ENCODE measurements at places on chromosomes 2 and 18.

DNA sequence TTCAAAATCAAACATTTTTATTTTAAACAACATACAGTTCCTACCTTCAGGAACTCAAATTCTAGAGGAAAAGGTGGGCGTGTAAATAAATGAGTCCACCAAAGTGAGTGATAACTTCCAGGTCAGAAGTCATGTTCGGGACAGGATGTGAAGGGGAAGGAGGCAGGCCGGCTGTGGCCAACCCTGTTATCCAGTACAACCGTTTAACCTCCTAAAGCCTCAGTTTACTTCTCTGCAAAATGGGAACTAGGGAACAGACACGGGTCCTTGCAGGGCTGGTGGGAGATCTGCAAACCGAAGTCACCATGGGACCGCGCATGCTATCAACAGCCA, 373 bp downstream of the EIPR1 start:
- DNase-seq: no peak

GRCh38 chr2:150482667-150483400, 4.6 kb downstream of the RND3 start:
- no peak for DNase-seq

GRCh38 chr2:223545830-223546229, 56.3 kb downstream of the SCG2 start:
- no peak for DNase-seq

DNA sequence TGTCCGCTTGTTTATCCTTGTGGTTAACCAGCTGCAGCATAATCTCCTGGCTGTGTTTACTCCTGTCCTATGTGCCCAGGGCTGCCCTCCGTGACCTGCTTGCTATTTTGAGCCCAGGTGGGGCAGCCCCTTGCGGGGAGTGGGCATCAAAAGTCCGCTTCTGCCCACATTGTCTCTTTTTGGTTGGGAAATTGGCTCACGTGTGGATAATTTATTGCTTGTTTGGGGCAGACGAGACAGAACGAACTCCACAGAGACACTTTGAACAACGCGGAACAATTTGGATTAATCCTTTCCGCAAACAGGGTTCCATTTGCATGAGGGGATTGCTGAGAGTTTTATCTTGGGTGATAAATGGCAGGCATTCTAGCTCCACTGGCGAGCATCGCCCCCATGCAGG, 8.1 kb upstream of the CXCR4 start:
- DNase-seq: no peak

- no peak for DNase-seq
These were observed 161.9 kb upstream of the SMAD7 start for GRCh38 chr18:49112664-49113063.

GRCh38 chr2:96501471-96501874, 3.7 kb downstream of the NEURL3 start:
- no peak for DNase-seq

GRCh38 chr2:154133823-154134222, 262.1 kb downstream of the GALNT13 start:
- no peak for DNase-seq

DNA sequence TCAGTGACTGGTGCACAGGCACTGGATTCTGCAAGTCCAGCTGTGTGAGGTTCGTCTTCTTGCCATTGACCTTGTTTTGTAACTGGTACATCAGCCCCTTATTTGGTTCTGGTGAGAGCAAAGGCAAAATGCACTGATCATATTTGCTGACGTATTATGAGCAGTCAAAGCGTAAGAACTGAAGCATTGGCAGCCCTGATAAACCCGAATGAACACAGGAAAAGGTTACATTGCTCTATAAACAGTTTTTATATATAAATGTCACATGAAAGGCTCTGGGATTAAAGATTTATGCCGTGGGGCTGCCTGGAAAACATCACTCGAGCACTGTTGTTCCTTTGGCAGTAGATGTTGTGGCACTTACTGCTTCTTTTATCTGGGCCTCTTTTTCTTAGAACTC, 167.9 kb downstream of the IRS1 start:
- DNase-seq: no peak

DNA sequence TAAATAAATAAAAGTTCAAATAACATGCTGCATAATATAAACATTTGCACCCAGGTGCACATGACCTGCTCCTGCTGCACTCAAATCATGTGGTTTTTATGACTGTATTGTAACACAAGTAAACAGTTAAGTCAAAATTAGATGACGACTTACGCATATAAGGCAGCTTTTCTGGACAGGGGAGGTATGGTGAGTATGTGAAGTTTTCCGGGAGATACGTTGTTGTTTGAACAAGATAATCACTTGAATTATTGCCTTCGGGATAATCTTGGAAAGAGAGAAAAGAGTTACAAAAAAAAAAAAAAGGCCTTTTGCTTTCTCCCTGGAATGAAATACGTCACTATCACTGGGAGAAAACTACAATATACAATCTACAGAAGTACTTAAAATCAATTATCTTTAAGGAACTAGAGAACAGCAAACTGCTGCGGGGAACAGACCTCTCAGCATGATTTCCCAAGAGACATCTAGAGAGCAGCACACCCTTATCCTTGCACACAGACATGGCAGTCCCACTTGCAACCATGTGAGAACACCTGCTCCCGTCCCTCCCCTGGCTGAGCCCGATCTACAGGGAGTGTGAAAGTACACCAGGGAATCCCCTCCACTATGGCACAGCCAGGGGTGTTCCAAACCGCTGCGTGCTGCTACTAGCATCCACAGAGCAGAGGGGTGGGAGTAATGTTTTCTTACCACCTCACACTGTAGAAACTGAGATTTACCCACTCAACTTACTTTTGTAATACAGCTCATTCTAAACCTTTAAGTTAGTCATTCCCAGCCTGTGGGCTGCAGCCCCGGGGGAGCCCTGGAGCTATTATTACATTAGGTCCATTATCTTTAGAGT, 26.3 kb downstream of the B4GALT6 start:
- DNase-seq: peak; percentile 13

DNA sequence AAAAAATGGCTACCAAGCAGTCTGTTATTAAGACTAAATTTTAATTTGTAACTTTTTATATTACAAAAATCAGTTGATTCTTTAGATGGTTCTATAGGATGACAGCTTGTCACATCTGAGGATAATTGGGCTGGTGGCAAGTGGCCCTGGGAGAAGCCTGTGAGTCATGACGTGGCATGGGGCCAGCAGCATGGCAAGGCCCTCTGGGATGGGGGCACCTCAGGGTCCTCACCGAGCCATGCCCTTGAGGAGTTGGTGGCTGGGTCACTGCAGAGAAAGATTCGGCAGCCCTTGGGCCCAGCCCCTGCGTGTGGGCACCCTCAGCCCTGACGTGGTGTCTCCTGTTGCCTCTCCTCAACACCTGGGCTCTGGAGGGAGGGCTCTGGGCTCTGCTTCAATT, 49.7 kb downstream of the STK25 start:
- DNase-seq: no peak

GRCh38 chr2:230887342-230887741, 22.6 kb downstream of the ITM2C start:
- DNase-seq: no peak

DNA sequence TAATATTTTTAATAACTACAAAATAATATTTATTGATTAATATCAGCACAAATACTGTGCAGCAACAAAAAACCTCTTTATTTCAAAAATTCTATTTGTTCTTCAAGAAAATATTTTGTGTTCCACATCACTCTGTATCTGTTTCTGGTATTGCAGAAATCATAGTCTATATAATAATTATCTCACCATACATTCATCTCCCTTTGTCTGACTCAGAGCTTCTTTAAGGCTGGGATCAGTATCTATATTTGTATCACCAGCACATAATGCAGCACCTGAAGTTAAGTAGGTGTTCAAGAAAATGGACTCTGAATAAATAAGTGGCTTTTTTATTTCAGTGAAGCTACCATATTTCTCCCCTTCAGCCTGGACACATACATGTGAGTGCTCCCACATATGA, 1.6 kb upstream of the MARCHF4 start:
- no peak for DNase-seq

DNA sequence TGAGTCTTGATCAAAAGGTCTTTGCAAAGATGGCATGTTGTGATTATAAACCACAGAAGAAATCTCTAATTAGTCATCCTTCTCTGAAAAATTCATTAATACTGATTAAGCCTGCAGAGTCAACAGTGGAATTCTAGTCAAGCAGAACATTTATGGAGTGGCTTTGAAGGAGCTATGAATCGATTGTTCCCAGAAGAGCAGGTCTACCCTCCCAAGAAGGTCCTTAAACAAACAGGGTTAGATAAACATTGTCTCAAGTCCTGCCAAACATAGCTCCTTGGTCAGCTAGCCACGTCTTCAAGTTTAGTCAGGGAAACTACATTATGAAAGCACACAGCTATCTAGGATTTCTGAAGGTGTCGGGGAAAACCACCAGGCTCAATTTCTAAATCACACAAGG, 88.9 kb downstream of the ITGA4 start:
- no peak for DNase-seq

DNA sequence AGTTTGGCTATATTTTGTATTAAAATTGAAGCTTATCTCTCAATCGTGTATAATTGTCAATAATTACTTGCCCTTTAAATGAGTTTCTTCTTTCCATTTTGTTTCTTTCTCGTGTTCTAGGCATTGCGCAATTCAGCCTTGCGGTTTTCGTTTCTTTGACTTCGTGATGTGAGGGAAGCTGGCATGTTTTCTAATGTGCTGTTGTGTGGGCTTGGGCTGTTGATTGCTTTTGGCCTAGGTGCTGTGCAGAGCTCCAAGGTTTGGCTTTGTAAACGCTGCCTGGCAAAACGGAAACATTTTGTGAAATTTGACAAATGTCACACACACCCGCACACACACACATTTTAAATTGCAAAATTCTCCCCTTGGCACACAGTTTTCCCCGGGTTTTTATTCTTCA, 242.6 kb upstream of the TCF4 start:
- DNase-seq: no peak

GRCh38 chr18:42185486-42185885, 230.5 kb downstream of the PIK3C3 start:
- DNase-seq: no peak

- no peak for DNase-seq
These were observed 82.3 kb downstream of the GLI2 start for GRCh38 chr2:120817956-120818325.

DNA sequence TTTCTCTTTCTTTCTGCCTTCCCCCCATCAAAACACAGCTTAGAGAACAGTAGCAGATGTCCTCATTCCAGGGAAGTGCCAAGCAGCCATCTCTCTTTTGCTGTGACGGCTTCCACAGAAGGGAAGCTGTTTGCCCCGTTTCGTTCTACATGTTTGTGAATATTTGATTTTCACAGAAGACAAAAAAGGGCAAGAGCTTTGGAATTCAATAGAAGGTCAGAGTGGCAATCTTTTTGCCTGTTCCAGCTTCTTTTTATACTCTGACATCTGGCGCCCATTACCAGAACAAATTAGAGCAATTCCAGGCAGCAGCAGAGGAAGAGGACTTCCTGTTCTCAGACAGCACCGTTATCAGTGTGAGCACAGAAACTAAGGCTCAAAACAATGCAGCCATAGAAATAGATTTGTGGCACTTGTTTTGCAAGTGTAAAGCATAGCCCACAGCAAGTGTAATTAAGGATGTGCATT, 79.0 kb upstream of the CDH19 start:
- no peak for DNase-seq

- no peak for DNase-seq
These were observed 63.2 kb upstream of the LRATD1 start for GRCh38 chr2:14569294-14569693.

GRCh38 chr2:47508641-47509040, 105.7 kb downstream of the MSH2 start:
- DNase-seq: no peak

DNA sequence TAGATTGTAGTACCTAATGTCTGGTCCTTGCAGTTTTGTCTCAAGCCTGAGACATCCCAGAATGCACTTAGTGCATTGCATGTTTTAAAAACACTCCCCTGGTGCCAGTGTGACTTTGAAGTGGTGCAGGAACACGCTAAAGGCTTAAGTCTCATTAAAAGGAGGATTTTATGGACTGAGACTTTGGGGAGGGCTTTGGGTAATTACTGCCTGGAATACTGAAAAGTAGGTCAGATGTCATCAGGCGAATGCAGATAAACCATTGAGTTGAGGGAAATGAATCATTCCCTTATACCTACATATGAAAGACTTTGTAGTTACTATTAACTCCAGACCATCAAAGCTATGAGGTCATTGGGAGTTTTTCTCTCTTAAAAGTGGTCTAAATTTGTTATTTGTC, 3.0 kb upstream of the OSBPL1A start:
- DNase-seq: no peak

DNA sequence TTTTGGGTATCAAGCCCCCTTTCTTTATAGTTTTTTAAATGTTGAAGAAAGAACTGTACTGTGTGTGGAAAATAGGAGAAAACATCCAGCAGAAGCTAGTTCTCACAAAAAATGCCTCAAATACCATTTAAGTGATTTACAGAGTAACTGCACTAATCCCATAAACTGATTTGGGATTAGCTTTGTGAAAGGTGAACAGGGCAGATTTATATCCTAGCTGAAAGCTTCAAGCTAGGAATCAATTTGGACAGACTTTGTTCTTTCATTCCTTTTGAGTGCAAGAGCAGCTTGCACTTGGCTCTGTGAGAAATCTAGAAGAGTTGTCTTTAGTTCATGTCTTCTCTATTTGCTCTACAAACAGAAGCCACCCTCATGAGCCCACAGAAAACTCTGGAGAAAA, 183.9 kb upstream of the VRK2 start:
- no peak for DNase-seq

DNA sequence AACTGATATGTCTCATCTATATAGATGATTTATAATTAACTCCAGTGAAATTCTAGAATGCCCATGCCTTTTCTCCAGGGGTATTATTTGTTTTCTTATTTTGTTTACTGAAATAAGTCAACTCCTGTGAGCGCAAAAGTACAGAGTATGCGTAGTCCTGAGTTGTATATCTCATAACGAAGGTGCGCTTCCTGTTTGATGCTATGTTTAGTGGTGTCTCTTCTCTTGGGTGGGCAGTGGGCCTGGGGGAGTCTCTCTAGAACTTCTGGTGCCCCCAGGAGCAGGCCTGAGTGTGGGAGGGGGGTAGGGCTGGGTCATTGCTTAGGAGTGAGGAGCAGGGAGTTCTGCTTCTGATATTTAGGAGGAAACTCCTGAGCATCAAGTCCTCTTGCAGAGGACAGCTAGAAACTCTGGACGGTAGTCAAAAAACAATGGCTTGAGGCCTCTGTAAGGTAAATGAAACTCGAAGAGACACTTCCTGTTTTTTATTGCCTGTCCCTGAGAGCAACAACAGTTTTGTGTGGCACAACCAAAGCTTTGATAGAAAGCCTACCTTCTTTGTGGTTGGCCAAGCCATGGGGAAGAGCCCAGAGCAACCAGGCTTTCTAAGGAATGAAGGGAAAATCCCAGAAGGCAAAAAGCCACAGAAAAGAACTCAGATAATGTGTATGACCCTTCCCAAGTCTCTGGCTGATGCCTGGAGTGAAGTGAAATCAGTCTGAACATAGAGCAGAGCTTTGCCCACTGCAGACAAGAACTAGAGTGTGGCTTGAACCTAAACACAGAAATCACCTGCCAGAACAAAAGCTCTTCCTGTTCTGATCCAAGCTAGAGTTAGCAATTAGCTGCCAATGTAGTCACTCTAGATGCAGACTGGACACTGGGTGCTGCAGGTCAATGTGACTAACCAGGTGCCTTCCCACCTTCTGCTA, 8.5 kb upstream of the SP140L start:
- DNase-seq: no peak
